Daoy (cell line): ENCODE measurements at places on chromosomes 5 and 9. TPM values are rescaled to one million over a fixed set of nuclear protein-coding genes. Genes with fewer than 3 reads are reported as not detected.

The CEMIP2 gene
- total RNA-seq: 7.5 and 21.5 TPM in 2 replicates

The EIF4E1B gene
- not detected in 2 replicates for total RNA-seq

The PCDHA11 gene
- 1.9 and 2.0 TPM in 2 replicates for total RNA-seq

The ARSK gene
- 6.2 and 8.5 TPM in 2 replicates for total RNA-seq

The CCDC152 gene
- 5.2 and 7.2 TPM in 2 replicates for total RNA-seq

The TMC1 gene
- total RNA-seq: not detected in 2 replicates

The LCP2 gene
- total RNA-seq: not detected in 2 replicates

The TAF11L5 gene
- total RNA-seq: not detected in 2 replicates

The SKP2 gene
- 31.2 and 33.0 TPM in 2 replicates for total RNA-seq

The EPB41L4B gene
- 12.9 and 14.0 TPM in 2 replicates for total RNA-seq

The MAST4 gene
- 5.4 and 5.5 TPM in 2 replicates for total RNA-seq

The PRDM9 gene
- not detected in 2 replicates for total RNA-seq

The PRLR gene
- total RNA-seq: 0.29 and 1.2 TPM in 2 replicates

The OLFM1 gene
- total RNA-seq: 23.7 and 35.5 TPM in 2 replicates

The PCDHB5 gene
- 20.6 and 21.7 TPM in 2 replicates for total RNA-seq

The NUTM2G gene
- under 0.01 TPM in 1 of 2 replicates, not detected in the other for total RNA-seq

The OBP2B gene
- not detected in 2 replicates for total RNA-seq
